Naive thymus-derived CD8-positive, alpha-beta T cell (primary cell): ENCODE measurements at places on chromosomes 7 and 10.

GRCh38 chr7:142773937-142774744 lies 3.4 kb downstream of the PRSS2 start:
- H3K27ac ChIP-seq = no peak overlapping the region
- DNase-seq = no peak
- no peaks in the 10 kb centered on the region for H3K36me3 ChIP-seq
- no peak overlapping the region for H3K4me3 ChIP-seq
- H3K27me3 ChIP-seq = no peaks in the 10 kb centered on the region
- no peaks in the 10 kb centered on the region for H3K4me1 ChIP-seq

- H3K27me3 ChIP-seq = no peaks in the 10 kb centered on the region
- DNase-seq = no peak
- peak overlapping the region; percentile 50 for H3K4me3 ChIP-seq
- H3K4me1 ChIP-seq = peaks cover 7% of the 10 kb centered on the region
Observed at GRCh38 chr7:157855452-157856213, 518.8 kb downstream of the DNAJB6 start.

DNA sequence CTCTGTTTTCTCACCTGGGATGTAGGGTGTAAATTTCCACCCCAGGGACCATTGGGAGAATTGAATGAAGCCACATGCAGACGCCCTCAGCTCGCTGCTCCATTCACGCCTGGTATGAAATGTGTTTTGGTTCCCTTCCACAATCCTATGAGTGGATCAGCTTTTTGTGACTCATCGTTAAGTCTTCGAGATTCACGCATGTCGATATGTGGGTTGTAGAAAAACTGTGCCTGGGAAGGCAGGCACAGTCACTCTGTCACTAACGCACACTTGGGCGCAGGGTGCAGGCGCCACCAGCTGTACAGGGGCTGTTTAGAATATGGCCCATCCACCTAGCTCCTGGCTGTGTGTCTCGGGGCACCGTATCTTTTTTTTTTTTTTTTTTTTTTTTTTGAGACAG lies 64.2 kb upstream of the SH2B2 start:
- H3K36me3 ChIP-seq = peaks cover 4% of the 10 kb centered on the region
- DNase-seq = no peak
- H3K27ac ChIP-seq = no peak overlapping the region
- H3K4me3 ChIP-seq = no peak overlapping the region
- peaks cover 17% of the 10 kb centered on the region for H3K4me1 ChIP-seq
- no peaks in the 10 kb centered on the region for H3K27me3 ChIP-seq

- no peak for DNase-seq
- no peaks in the 10 kb centered on the region for H3K27me3 ChIP-seq
- H3K27ac ChIP-seq = no peak overlapping the region
- peaks cover 56% of the 10 kb centered on the region for H3K36me3 ChIP-seq
- H3K4me1 ChIP-seq = no peaks in the 10 kb centered on the region
Observed at GRCh38 chr7:116912269-116912909, 40.9 kb upstream of the ST7 start.

GRCh38 chr10:123862421-123863182 lies 29.0 kb downstream of the CPXM2 start:
- H3K36me3 ChIP-seq = no peaks in the 10 kb centered on the region
- no peak overlapping the region for H3K4me3 ChIP-seq
- H3K27me3 ChIP-seq = peaks cover 3% of the 10 kb centered on the region
- no peak for DNase-seq
- no peaks in the 10 kb centered on the region for H3K4me1 ChIP-seq
- no peak overlapping the region for H3K27ac ChIP-seq

DNA sequence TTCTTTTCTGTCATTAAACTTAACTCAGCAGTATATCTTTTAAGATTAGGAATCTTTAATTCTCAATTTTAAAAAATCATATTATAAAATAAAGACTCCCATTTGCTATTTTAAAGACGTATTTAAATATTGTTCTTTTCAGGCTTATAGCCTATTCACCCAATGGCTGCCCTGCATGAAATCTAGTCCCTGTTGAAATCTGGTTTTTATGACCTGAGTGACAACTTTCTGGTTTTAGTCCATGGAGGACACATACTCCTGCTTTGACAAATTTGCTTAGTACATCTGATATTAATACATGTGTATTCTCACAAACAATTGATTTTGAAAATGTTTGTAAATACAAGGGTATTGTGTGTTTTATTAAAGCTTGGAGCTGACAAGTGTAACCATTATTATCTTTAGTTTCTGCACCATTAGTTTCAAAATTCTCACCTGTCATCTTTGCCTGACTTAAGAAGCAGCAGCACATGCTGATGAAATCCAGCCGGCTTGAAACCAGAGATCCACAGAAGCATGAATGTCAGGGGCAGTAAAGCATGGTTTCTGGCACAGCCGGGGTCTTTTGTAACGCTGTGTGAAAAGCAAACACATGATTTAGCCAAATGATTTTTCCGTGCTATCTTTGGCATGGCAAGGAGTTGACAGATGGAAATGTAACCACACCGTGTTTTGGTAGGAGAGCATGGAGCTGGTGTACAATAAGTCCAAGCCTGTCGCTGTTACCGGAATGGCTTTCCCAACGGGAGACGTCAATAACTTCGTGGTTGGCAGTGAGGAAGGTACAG lies 262.8 kb downstream of the DYNC1I1 start:
- H3K4me3 ChIP-seq = no peak overlapping the region
- H3K4me1 ChIP-seq = no peaks in the 10 kb centered on the region
- no peak overlapping the region for H3K27ac ChIP-seq
- no peak for DNase-seq
- H3K36me3 ChIP-seq = no peaks in the 10 kb centered on the region

DNA sequence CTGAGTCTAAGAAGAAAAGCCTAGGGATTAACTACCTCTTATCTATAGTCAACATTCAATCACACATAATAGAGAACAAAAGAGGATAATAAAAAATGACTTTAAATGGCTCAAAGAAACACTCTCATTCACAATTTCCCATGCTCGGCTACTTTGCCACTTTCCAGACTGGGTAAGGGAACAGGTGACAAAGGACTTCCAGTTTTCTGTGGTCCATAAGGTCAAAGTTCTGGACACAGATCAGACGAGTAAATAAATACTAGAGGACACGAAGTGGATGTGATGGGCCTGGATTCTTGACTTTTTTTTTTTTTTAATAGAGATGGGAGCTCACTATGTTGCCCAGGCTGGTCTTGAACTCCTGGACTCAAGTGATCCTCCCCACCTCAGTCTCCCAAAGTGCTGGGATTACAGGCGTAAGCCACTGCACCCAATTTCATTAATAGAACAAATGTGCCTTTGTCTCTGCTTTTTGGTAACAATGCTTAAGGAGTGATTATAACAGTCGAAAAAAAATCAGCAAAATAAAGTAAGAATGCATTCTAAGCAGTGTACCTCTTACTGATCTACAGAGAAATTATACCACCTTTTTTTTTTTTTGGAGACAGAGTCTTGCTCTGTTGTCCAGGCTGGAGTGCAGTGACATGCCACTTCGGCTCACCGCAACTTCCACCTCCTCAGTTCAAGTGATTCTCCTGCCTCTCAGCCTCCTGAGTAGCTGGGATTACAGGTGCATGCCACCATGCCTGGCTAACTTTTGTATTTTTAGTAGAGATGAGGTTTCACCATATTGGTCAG lies 70.6 kb downstream of the WAPL start:
- no peaks in the 10 kb centered on the region for H3K27me3 ChIP-seq
- DNase-seq = no peak
- H3K36me3 ChIP-seq = peaks cover 46% of the 10 kb centered on the region
- H3K27ac ChIP-seq = peak overlapping the region; percentile 68
